Activated T-cell treated with anti-CD3 and anti-CD28 coated beads, Interleukin-2, amount 50 U/mL, for 4 hours (primary cell): ENCODE measurements at places on chromosomes 1 and 21. TPM values are rescaled to one million over a fixed set of nuclear protein-coding genes. Genes with fewer than 3 reads are reported as not detected.

Gene ITGB2
- total RNA-seq, result 175 TPM

Gene RGS4
- total RNA-seq, result not detected

GRCh38 chr1:97996880-97997279 lies 76.0 kb upstream of the DPYD start:
- no peak for DNase-seq

DNA sequence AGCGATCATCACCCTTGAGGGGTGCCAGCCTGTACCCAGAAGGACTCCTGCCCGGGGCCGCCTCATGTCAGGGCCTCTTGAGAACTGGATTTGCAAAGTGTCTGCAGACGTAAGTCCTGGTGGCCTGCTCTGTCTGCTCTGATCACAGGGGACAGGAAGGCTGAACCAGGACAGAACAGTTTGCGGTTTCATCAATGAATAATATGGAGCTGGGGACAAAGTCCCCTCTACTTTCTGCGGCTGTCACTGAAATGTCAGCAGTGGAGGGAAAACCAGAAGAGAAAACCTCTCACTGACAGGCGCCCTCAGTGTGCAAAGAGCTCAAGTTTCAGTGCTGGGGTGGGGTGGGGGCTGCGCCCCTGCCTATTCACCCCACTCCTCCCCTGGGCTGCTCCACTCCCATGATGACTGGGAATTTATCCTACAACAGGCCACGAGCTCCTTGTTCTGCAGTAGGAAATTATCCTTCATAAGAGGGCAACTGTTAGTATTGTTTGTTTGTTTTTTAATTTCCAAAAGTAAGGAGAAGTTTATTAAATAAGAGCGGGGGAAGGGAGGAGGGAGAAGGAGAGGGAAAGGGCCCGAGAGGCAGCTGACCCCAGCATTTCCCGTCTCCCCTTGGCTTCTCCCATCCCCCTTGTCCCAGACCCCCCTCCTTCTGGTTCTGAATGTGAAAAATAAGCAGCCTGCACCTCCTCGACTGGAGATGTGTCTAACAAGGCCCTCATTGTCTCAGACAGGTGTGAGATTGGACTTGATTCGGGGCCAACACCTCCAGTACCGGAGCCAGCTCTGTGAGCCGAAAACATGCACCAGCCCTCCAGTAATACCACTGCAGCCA lies 149.2 kb downstream of the CLIC6 start:
- DNase-seq, result no peak

- no peak for DNase-seq
These were observed 159.0 kb upstream of the ZNHIT6 start for GRCh38 chr1:85867189-85867588.

- no peak for DNase-seq
These were observed at the start of gene FGR for GRCh38 chr1:27634985-27635367. Gene FGR, minus strand, starts transcription at chr1:27635185. Its CDS starts 11,269 bp downstream, at chr1:27623916.

GRCh38 chr21:37958537-37958936 lies 42.3 kb upstream of the KCNJ6 start:
- no peak for DNase-seq

DNA sequence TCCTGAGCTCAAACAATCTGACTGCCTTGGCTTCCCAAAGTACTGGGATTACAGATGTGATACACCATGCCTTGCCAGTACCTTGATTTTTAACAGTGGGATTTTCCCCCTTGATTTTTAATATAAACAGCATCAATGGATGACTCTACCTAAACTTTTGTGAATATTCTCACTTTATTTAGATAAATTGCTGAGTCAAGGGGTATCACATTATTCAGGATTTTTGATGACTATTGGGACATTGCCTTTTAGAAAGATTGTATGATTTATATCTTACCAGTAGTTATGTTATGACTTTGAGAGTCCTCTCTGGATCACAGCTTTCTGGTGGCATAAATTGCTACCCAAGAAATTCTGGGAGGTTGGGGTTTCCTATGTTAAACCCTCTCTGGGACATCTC lies 112.5 kb upstream of the SPAG17 start:
- no peak for DNase-seq

DNA sequence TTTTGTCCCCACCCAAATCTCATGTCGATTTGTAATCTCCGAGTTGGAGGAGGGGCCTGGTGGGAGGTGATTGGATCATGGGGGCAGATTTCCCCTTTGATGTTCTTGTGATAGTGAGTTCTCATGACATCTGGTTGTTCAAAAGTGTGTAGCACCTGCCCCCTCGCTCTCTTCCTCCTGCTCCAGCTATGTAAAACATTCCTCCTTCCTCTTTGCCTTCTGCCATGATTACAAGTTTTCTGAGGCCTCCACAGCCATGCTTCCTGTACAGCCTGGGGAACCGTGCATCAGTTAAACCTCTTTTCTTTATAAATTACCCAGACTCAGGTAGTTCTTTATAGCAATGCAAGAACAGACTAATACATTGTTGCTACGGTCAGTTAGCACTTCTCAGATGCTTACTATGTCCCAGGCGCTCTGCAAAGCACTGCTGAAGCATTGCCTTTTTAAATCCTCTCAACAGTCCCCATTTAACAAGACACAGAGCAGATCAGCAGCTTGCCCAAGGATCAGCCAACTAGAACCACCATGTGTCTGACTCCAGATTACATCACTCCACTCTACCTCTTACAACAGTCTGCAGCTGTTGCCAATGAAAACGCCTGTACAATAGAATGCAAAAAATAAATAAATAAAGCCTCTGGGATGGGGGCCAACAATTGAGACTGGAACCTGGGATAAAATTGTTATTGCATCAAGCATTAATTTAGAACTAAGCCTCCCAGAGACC lies 52.4 kb upstream of the USP1 start:
- no peak for DNase-seq

Gene ECM1
- total RNA-seq, result 0.50 TPM

- DNase-seq, result no peak
These were observed 65.7 kb downstream of the LRRC8C start for GRCh38 chr1:89698624-89699023.

DNA sequence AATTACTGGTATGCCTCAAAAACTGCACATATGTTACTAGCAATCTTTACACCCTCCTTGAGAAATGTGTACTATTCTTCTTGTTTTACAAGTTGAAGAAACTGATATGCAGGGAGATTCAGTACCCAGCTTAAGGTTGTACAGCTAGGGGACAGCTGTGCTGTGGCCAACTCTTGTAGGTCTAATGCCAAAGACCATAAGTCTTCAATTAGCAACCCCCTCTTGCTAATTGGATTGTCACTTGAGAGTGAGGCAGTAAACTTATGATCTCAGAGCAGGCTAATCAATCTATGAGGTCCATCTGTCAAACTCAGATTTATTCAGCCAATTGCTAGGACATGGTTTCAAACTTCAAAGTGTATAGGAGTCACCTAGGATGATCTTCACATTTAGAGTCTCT lies 492.0 kb upstream of the USP24 start:
- DNase-seq, result no peak

DNA sequence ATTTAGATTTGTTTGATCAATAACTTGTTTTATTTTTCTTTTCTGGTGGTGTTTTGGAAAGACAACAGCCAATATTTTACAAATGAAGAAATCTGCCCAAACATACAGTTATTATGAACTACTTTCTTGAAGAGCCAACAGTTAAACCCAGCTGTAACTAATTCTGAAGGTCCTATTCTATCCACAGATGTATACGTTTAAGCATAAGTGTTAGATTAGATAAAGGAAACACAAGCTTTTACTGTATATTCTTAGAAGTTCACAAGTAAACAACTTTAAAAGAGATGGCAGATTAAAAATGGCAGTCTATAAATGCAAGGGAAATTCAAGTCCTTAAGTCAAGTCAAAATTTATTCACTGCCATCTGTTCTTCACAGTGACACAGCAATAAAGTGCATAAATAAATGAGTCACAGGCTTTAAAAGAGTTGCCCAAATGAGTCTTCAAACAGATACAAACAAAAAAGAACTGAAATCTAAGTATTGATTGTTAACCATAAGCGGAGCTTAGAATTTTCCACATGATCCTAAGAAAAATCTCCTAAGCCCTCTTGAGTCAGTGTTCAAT lies 49.9 kb upstream of the KCNH1 start:
- DNase-seq, result no peak

Gene SH2D5
- 1.0 TPM for total RNA-seq

GRCh38 chr1:205928317-205928716 lies 14.9 kb downstream of the SLC26A9 start:
- DNase-seq, result no peak

Gene PTPN22
- 49.3 TPM for total RNA-seq
